ENCODE measurements at places on chromosomes 12 and 14.

DNA sequence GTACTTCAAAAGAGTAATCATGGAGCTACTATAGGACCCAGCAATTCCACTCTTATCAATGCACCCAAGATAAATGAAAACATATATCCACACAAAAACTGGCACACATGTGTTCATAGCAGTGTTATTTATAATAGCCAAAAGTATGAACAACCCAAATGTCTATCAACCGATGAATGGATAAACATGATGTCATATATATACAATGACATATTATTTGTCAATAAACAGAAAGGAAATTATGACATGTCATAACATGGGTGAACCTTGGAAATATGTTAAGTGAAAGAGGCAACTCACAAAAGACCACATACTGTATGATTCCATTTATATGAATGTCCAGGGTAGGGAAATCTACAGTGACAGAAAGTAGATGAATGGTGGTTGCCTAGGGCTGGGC lies 347.1 kb upstream of the DDHD1 start:
- DNase-seq = no peak

GRCh38 chr12:100229876-100230275 lies 29.3 kb downstream of the ACTR6 start:
- DNase-seq = no peak

- no peak for DNase-seq
Observed at GRCh38 chr14:63962906-63963305, 110.1 kb downstream of the SYNE2 start.

- DNase-seq = no peak
Observed at GRCh38 chr14:90274019-90274418, 17.7 kb downstream of the PSMC1 start.

DNA sequence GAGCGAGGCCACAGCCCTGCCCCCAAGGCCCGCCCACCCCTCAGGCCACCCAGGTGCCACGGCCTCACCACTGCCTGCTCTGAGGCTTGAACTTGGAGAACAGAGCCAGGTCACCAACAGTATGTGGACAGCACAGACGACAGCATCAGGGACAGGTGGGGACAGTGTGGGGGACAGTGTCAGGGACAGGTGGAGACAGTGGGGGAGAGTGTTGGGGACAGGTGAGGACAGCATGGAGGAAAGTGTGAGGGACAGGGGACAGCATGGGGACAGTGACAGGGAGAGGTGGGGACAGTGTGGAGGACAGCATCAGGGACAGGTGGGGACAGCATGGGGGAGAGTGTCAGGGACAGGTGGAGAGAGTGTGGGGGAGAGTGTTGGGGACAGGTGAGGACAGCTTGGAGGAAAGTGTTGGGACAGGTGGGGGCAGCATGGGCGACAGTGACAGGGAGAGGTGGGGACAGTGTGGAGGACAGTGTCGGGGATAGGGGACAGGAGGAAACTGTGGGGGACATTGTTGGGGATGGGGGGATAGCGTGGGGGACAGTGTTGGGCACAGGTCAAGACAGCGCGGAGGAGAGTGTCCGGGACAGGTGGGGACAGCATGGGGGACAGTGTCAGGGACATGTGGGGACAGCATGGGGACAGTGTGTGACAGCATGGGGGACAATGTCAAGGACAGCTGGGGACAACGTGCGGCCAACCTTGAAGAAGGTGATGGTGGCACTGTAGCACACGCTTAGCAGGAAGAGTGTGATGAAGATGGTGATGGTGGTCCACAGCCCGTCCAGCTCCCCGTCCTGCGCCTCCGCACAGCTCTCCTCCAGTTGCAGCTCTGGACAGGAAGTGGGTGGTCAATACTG lies 114.9 kb downstream of the TMEM121 start:
- no peak for DNase-seq

DNA sequence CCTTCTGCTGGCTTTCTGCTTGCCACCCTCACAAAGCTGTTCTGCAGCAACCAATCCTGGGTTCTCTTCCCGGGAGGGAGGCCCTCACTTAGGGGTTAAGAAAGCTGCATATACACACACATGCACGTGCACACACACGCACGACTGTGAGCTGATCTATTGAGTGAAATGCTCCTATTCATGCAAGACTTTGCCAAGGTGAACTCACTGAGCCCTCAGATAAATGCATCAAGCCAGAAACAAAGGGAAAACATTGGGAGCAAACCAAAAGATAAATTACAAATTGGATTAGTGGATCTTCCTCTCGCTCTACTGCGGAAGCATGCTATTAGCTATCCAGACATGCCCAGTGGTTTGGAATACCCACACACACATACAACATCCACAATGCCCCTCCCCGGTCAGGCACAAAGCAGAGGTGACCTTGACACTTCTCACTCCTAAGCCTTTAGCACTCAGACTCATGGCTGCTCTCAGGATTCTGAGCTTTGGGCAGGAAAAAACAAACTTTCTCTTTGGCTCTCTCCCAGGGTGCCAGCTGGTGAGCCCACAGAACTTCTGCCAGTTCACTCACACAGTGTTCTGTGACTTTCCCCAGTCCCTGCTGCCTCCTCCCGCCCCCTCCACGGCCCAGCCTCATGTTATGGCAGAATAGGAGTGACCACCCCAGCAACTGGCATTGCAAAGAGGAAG lies 320.0 kb downstream of the DPF3 start:
- no peak for DNase-seq

DNA sequence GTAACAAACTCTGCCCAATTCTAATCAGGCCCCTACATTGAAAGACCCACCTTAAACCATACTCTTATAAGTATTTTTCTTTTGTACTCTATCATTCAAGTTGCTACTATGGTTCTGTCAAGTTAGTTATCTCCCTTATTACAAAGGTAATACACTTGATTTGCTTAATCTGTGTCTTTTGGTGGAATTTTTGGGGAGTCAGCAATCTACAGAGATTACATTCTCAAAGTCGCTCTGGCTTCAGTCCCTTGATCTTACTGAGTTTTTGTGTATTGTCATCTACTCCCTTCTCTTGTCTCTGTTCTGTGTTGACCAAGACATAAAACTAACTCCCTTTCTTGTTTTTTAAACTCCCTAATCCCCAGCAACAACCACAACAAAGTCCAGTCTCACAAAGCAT lies 353.1 kb downstream of the LRIG3 start:
- DNase-seq = no peak

DNA sequence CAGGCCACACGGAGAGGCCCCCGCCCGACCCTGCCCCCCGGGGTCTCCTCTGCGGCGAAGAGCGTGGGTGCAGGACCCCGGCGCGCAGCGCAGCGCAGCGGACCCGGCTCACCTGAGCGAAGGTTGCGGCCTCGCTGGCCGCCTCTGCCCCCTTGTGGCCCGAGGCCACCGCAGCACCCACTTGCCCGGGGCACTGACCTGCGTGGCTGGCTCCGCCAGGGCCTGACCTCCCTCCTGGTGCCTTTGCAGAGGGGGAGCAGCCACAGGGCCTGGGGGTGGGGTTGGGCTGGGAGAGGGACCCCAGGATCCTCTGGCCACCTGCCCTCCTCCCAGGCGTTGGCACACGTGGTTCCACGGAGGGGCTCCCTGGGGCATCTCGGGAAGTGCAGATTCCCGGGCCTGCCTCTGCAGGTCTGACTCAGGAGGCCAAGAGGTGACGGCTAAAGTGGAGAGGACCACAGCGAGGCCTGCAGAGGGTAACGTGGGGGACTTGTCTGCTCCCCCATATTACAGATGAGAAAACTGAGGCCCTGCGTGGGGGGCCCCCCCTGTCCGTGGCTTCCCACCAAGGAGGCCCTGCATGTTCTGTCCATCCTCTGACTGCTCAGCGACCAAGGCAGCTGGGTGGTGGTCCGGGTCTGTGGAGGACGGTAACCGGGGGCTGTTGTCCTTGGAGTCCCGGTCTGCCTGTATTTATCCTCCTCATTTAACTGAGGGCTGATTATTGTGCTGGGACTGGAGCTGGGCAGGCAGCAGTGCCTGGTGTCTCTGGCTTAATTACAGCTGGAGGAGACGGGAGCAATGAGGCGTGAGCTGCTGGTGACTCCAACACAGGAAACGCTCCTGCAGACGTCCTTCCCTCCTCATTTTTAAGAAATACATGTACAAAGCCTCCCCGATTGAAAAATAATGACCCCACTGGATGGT lies 67.9 kb upstream of the BEGAIN start:
- peak; percentile 54 for DNase-seq

DNA sequence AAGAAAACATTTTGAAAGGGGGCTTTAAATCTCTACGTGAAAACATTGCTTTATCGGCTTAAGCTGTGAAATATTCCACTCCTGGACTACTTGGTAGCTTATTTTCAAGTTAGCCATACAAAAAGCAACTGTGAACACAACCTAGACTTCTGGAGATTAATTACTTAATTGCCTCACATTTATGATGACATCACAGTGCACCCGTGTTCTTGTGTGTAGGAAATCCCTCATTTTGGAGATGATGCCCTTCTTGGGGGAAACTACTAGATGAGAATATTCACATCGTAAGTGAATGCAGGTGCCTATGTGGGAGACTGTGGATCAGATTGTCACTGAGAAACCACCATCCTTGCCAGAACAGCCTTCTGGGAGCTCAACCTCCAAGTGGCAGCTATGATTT lies 10.5 kb upstream of the B4GALNT3 start:
- no peak for DNase-seq

GRCh38 chr12:15837141-15837790 lies 44.9 kb upstream of the STRAP start:
- no peak for DNase-seq

- no peak for DNase-seq
Observed at GRCh38 chr12:93805736-93806141, 128.6 kb downstream of the CRADD start.

GRCh38 chr12:113208041-113208934 lies 13.0 kb upstream of the TPCN1 start:
- peak; percentile 49 for DNase-seq

DNA sequence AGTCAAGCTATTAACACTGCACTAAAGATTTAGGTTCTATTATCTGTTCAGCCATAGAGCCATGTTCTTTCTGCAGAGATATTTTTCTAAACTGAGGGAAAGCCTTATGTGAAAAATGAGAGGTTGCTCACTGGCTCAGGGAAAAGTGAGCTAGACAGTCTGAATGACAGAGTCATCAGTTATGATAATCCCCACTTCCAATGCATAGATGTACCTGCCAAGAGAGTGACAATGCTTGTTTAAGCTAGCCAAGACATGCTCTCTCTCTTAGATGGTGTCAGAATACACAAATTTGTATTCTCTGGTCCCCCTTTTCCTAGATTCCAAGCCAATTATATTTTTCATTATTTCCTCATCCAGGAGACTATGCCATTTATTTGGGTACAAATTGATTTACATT lies 176.9 kb upstream of the FRMD6 start:
- DNase-seq = no peak

DNA sequence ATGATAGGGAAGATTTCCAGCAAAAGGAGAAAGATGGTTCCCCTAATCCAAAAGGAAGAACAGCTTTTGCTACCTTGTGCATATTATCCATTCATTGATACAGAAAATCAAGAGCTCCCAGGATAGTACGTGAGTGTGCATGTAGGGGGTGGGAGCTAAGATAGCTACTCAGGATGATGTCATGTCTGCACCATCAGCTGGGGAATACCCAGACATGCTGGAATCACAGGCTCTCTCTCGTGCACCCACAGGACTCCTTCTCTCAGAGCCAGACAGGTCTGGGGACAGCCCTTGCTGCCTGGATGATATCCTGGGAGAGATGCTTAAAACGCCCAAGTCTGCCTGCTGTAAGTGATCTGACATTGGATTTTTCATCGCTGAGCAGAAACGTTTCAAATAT lies 38.9 kb downstream of the FOXN3 start:
- DNase-seq = peak; percentile 9

- no peak for DNase-seq
Observed at GRCh38 chr12:15717940-15718567, 71.1 kb downstream of the EPS8 start.

DNA sequence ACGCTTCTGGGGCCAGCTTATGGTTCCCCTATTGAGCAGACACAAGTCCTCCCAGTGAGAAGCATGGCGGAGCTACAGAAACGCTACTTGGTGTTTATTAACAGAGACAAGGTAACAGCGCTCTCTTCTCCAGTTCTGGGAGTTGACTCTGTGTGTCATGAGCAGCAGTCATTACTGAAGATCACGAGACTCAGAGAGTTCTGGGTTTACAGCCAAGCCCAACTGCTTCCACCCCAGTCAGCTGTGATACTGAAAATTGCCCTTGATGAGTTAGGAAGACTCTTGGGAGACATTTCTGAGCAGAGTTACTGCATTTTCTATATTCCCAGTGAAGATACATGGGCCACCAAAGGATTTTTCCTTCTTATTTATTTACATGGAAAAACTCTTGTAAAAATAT lies 48.6 kb downstream of the CFAP251 start:
- no peak for DNase-seq

GRCh38 chr14:24895622-24896021 lies 154.3 kb downstream of the STXBP6 start:
- DNase-seq = no peak

- no peak for DNase-seq
Observed at GRCh38 chr12:115046805-115047204, 362.8 kb upstream of the TBX3 start.

DNA sequence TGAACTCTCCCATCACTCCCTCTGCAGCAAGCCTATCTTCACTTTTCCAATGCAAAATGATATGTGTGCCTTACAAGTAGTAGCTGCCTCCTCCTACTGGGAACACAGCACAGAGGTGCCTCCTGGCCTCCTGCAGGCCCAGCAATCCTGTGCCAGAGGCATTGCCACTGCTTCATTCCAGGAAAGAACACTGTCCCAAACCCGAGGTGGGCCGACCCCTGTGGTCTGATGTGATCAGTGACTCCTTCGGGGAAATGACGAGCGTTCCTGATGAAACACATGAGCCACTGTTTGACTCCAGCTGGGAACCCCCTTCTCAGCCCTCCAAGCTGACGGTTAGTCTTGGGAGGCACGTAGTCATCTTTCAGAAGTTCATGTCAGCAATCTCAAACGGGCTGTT lies 19.5 kb downstream of the PSMC1 start:
- DNase-seq = no peak

DNA sequence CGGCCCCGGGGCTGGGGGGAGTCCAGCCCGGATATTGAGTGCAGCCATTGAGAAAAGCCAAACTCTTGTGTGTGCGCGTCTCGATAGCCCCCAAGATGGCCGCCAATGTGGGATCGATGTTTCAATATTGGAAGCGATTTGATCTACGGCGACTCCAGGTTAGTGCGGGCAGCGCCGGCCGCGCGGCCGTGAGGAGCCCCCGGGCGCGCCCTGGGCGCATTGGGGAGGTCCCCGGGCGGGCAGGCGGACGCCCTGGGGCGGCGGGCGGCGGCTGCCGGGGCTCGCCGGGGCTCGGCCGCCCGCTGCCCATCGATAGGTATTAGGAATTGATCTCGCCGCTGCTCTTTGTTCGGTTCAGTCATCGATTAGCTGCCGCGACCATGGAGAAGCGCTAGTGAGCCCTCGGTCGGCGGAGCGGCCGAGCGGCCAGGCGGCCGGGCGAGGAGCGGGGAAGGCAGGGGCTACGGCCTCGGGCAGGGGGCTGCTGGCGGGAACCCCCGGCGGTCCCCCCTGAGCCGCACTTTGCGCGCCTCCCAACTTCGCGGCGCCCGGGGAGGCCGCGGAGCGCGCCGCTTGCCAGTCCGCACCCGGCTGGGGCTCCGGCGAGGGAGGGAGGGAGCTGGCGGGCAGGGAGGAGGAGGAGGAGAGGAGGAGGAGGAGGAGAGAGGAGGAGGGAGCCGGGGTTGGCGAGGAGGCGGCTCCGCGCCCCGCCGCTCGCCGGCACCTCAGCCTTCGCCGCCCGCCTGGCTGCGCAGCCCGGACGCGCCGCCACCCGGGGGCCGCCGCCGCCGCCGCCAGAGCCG lies 113.9 kb upstream of the MYL2 start:
- no peak for DNase-seq

GRCh38 chr12:89657066-89657465 lies 51.6 kb downstream of the ATP2B1 start:
- no peak for DNase-seq

- no peak for DNase-seq
Observed at GRCh38 chr14:100155756-100156616, 3.5 kb downstream of the DEGS2 start.

GRCh38 chr14:56874375-56874774 lies 64.1 kb upstream of the OTX2 start:
- no peak for DNase-seq

Data from CD4-positive, alpha-beta T cell treated with Interleukin-6 for 4 hours (primary cell).